EH (cell line): ENCODE measurements at places on chromosomes 12 and 14.

- DNase-seq: peak; percentile 99
These were observed at the start of gene KRT80 for GRCh38 chr12:52191841-52192791. KRT80 (minus strand) TSS chr12:52192014; CDS start chr12:52191902, 112 bp downstream.

- DNase-seq: no peak
These were observed 14.5 kb downstream of the CCDC198 start for GRCh38 chr14:57479197-57479596.

DNA sequence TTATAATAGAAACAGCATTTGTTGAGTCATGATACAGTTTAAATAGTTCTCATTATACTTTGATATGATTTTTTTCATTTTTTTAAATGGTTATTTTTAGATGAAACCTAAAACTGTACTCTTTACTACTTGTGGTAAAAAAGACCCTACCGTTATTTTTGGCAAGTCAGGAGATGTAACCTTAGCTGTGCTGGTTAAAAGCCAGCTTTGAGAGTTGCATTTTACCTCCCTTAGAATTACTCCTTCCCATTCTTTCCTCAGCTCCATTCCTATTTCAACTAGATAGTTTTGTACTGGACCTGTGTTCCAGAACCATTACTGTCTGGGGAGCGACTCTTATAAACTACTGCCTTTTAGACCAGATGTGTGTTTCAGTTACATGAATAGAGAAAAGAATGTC, 92.0 kb downstream of the RAD51B start:
- no peak for DNase-seq

- peak; percentile 64 for DNase-seq
These were observed 10.8 kb downstream of the PITPNM2 start for GRCh38 chr12:123139926-123140675.

DNA sequence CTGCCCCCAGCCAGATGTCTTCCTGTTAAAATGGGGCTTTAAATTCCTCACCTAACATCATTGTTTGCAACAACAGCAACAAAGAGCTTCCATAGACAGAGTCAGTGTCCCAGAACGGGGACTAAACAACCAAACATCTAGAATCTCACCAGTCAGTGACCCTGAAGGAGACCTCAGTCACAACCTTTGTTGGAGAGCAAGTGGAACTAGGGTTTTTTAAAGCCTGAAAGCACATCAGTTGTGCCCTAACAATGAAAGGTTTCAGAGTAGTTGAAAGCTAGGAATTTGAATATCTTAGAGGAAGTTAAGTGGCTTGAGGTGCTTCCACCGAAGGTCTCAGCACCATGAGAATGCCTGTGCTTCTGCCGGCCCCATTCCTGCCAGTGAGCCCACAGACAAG, 5.0 kb upstream of the ALDH2 start:
- DNase-seq: no peak

DNA sequence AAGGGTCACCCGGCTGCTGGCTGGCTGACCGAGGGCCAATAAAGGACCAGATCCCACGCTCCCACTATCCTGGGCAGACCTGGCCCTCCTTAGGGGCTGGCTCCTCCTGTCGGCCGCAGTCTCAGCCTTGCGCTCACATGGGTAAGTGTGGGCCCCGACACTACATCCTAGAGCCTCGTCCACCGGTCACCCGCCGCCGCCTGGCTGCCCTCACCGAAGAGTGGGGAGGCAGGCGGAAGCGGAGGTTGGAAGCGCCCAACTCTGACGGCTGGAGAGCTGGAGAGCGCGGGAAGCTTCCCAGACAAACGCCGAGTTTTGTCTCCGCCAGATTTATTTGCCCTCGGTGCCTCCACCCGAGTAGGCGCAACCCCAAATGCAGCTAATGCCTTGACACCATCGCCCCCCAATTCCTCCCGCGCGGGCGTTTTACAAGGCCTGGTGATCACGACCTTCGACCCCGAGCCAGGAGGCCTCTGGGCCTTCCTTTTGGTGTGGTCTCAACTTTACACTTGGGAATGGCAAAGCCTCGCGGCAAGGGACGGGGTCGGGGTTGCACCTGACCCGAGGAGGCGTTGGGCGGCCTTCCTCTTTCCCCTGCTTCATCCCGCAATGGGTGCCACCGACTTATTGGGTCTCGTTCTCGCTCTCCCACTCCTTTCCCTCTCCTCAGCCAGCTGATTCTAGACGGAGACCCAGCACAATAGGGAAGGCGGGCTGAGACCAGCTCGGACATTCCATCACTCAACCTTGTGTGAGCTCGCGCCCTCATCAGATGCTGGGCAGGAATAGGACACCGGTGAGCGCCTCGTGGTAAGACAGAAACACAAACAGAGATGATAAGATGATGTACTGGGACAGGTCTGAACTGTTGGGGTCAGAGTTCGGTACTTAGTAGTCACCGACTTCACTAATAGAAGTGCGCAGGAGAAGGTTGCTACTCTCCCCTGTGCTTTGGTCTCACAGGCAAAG, 78.3 kb upstream of the ANO4 start:
- no peak for DNase-seq

- no peak for DNase-seq
These were observed 509.6 kb downstream of the FUT8 start for GRCh38 chr14:65922142-65922541.

GRCh38 chr14:100786576-100787219, 39.2 kb upstream of the MEG3 start:
- DNase-seq: no peak

DNA sequence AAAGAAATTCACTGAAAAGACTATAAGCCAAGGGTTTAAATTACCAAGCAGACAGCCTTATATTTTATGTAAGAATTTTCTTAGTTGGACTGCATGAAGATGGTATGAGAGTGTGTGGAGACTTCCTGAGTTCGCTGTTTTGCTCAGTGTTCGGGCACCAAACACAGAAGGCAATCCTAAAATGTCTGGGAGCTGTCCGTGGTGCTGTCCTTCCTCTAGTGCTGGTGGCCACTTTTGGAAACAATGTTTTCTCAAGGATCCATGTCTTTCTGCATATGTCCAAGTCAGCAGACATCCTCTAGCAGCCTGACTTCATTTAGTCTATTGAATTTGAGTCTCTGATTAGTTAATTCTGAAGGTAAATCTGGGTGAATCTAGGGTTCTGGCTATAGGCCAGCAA, 135.8 kb downstream of the SLC8A3 start:
- DNase-seq: peak; percentile 30
